ENCODE measurements at places on chromosomes 12 and 14. TPM values are rescaled to one million over a fixed set of nuclear protein-coding genes. Genes with fewer than 3 reads are reported as not detected.

- no peak for DNase-seq
These were observed 2.9 kb downstream of the ABHD12B start for GRCh38 chr14:50874757-50875156.

- no peak for DNase-seq
These were observed 69.3 kb downstream of the EEA1 start for GRCh38 chr12:92859650-92860386.

The OAS2 gene
- total RNA-seq = 6.2 TPM

GRCh38 chr12:124142395-124143035 is 152.4 kb upstream of the RFLNA start:
- no peak for DNase-seq

DNA sequence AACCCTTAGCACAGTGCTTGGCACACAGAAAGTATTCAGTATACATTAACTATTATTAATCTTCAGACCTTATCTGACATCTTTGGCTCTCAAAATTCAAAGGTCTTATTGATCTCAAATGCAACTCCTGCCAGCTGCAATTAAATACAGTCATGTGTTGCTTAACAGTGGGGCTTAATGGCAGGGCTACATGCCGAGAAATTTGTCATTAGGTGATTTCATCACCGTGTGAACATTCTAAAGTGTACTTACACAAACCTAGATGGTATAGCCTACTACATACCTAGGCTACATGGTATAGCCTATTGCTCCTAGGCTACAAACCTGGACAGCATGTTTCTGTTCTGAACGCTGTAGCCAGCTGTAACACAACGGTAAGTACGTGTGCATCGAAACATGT is 156.3 kb upstream of the TMCC3 start:
- no peak for DNase-seq

GRCh38 chr12:57127101-57127725 is 1.1 kb upstream of the LRP1 start:
- DNase-seq = peak; percentile 77

DNA sequence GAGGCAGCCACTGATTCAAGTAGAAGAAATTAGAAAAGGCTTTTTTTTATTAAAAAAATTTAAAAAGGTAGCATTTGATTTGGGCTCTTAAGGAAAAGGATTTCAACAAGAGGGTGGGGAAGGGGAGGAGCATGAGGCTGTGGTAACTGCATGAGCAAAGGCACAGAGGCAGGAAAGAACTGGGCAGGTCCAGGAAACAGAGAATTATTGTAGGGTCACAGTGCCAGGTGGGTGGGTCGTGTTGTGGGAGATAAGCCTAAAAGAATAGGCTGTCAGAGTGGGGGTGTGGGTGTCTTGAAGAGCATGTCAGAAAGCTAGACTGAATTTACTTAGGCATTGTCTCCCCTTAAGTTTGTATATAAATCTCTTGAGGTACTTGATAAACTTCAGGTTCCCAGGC is 7.8 kb downstream of the LIMA1 start:
- no peak for DNase-seq

DNA sequence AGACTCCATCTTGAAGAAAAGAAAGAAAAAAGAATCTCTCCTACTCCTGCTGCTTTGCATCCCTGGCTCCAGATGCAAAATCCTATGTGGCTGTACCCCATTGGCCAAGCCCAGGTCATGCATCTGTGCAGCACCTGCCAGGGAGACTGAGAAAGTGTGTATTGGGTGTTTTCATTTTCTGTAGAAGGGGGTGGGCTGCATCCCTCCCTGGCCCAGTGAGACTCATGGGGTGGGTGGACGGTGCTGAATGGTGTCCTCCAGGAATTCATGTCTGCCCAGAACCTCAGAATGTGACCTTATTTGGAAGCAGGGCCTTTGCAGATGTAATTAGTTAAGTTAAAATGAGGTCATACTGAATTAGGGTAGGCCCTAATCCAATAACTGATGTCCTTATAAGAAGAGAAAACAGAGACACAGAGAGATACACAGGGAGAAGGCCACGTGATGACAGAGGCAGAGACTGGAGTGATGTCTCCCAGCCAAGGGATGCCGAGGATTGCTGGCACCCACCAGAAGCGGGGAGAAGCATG is 23.2 kb downstream of the MOAP1 start:
- DNase-seq = no peak

GRCh38 chr12:125169870-125170269 is 104.6 kb downstream of the AACS start:
- no peak for DNase-seq

- DNase-seq = no peak
These were observed 16.4 kb upstream of the SAMD4A start for GRCh38 chr14:54550514-54550913.

DNA sequence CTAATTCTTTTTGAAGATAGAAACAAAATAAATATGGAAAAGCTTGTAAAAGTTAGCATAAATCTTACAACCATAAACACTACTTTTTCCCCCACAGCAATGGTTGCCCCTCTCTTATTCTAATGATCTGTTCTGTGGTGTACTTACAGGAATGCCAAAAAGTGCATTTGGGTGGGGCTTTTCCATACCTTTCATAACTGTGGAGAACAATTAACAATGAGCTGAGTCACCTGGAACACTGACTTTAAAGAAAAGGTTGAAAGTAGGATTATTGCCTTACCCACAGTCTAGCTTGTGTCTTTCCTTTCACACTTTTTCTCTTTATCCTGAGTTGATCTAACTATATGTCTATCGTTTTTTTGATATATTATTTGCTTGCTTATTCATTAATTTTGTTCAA is 86.9 kb downstream of the TPH2 start:
- no peak for DNase-seq

The DIO2 gene
- total RNA-seq = 2.3 TPM

GRCh38 chr12:117441751-117442150 is 80.3 kb upstream of the NOS1 start:
- no peak for DNase-seq

DNA sequence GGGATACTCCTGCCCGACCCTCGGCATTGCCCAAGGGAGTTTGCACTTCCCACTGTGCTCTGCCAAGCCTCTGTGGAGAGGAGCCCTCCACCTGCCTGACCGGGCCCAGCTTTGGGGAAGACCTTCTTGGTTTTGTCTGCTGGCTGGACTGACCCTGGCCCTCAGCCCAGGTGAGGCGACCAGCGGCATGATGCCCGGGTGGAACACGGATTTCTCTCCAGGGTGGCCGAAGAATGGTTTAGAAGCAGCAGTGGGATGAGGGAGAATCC is 15.6 kb downstream of the ZBTB42 start:
- no peak for DNase-seq

The LRTM2 gene
- not detected for total RNA-seq

The C12orf42 gene
- 1.6 TPM for total RNA-seq

GRCh38 chr12:27573972-27574371 is 50.0 kb downstream of the PPFIBP1 start:
- no peak for DNase-seq

The CLEC2A gene
- total RNA-seq = not detected

- no peak for DNase-seq
These were observed 345.6 kb downstream of the PAWR start for GRCh38 chr12:79344855-79345847.
